Adipocyte (in vitro differentiated cells): ENCODE measurements at places on chromosomes 16 and 17.
A peak's percentile ranks its signal among the peaks of the same experiment; 100 is the strongest.

DNA sequence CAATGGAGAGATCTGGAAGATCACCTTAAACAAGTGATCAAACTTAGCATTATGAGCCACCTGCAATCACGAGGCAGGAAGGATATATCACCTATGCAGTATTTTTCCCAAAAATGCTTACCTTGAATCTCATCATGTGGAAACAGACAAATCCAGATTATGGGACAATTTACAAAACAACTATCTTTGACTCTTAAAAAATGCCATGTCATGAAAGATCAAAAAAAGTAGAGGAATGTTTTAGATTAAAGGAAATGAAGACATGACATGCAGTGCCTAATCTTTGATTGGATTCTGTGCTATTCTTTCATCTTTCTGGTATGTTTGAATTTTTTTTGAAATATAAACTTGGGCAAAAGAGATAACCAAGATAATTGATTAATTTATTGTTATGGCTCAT lies 95.9 kb downstream of the KPNA2 start:
- DNase-seq, result no peak

- no peak for DNase-seq
Observed at GRCh38 chr17:48603959-48604769, 622 bp downstream of the HOXB6 start.

DNA sequence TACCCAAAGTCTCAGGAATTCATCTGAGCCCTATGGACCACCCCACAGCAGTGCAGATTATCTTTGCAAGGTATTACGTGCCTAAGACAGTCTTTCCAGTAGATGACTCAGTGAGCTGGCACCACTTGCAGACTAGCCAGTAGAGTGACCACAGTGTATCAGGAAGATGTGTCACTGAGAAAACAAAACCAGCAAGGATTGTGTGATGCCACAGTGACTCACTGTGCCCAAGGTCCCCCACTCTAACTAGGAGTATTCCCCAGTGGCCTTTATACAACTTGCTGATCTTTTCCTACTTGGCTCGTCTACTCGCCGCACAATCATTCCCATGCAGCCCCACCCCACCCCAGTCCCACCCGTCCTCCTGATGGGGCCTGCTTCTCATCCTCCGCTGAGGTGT lies 26.8 kb upstream of the PRKCA start:
- DNase-seq, result peak; percentile 84

- DNase-seq, result no peak
Observed at GRCh38 chr17:32970281-32970680, 21.4 kb upstream of the SPACA3 start.

DNA sequence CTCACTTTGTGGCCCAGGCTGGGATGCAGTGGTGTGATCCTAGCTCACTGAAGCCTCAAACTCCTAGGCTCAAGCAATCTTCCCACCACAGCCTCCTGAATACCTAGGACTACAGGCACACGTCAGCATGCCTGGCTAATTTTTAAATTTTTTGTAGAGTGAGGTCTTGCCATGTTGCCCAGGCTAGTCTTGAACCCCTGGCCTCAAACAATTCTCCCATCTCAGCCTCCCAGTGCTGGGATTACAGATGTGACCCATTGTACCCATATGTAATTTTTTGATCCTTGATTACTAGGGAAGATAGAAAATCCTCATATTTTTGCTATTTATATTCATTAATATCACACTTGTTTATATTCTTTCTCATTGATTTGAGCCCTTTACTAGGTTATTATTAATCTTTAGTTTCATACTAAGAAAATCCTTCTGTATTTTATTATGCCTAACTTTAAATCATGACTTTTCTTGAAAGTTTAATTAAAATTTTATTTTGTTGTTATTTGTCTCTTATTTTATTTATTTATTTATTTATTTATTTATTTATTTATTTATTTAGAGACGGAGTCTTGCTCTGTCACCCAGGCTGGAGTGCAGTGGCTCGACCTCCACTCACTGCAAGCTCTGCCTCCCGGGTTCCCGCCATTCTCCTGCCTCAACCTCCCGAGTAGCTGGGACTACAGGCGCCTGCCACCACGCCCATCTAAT lies 75.4 kb downstream of the BCAS3 start:
- no peak for DNase-seq

DNA sequence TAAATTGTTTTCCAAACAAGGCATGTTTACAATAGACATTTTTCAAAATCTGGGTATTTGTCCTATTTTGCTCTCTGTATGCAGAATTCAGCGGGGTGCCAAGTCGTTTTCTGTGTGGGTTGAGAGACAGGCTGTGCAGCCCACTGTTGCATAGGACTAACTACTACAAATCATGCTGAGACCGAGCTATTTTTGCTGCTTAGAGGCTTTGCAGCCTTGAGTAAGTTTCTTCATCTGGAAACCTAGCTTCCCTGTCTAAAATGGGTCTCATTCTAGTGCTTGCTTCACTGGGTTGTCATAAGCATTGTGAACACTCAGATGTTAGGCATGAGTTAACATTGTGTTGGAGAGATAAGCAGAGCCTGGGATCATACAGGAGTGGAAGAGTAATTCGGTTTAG lies 1.3 kb downstream of the PRPSAP2 start:
- peak; percentile 61 for DNase-seq

- DNase-seq, result no peak
Observed at GRCh38 chr17:5773816-5774360, 189.6 kb upstream of the NLRP1 start.

DNA sequence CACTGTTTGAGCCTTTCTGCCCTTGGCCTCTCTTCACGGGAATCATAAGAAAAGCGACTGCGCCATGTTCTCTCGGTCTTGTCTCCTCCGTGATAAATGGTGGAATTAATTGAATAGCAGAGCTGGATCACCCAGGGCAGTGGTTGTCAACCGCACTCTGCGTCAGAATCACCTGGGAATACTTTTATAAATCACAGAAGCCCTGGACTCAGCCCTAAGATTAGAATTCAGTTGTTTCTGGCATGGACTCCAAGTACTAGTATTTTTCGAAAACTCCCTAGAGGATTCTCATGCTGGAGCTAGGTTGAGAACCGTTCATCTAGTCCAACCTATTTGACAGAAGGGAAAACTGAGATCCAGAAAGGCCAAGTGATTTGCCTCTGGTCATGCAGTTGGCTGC lies 64.1 kb downstream of the SPACA3 start:
- no peak for DNase-seq

- no peak for DNase-seq
Observed at GRCh38 chr16:87959391-87959990, 8.3 kb downstream of the BANP start.

GRCh38 chr17:62862251-62862650 lies 54.1 kb upstream of the MARCHF10 start:
- no peak for DNase-seq

DNA sequence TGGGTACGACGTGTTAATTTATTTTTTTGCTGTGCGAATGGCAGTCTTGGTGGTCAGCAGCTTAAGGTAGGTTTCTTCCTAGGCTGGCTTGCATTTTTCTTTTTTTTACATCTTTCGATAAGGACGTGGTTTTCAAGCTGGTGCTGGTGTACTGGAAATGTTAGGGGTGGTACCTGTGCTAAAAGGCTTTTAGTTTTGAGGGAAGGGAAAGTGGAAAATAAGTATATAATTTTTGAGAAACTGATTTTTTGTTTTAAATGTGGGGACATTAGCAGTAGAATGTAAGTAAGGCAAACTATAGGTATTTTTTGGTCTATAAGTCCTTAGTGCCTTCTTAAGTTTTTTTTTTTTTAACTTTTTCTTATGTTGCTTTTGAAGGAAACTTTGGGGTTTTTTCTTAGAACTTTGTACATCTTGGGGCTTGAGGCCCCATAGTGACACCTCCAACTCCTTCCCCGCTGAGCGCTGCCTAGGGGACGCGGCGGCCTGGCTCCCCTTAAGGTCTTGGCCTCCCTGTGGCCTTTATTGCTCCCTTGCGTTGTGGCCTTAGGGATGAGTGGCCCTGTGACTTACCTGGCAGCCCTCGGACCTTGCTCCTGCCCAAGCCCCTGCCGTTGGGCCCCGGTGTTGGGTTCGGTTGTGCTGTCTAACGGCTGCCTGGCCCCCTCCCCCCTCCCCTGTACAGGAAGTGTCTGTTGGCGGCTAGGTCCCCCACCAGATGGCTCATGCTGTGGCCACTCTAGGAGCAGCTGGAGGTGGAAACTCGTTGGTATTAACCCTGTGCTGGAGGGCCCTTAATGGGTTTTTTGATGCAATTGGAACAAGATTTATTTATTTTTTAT lies 88.0 kb upstream of the RPRML start:
- peak; percentile 94 for DNase-seq

- DNase-seq, result no peak
Observed at GRCh38 chr17:69231521-69231920, 2.9 kb upstream of the ABCA10 start.

DNA sequence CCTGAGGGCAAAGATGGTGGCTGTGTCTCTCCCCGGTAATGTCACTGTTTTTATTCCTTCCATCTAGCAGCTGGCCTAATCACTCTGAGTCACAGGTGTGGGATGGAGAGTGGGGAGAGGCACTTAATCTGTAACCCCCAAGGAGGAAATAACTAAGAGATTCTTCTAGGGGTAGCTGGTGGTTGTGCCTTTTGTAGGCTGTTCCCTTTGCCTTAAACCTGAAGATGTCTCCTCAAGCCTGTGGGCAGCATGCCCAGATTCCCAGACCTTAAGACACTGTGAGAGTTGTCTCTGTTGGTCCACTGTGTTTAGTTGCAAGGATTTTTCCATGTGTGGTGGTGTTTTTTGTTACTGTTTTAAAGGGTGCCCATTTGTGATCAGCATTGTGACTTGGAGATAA lies 5.5 kb upstream of the RAPGEFL1 start:
- DNase-seq, result no peak

DNA sequence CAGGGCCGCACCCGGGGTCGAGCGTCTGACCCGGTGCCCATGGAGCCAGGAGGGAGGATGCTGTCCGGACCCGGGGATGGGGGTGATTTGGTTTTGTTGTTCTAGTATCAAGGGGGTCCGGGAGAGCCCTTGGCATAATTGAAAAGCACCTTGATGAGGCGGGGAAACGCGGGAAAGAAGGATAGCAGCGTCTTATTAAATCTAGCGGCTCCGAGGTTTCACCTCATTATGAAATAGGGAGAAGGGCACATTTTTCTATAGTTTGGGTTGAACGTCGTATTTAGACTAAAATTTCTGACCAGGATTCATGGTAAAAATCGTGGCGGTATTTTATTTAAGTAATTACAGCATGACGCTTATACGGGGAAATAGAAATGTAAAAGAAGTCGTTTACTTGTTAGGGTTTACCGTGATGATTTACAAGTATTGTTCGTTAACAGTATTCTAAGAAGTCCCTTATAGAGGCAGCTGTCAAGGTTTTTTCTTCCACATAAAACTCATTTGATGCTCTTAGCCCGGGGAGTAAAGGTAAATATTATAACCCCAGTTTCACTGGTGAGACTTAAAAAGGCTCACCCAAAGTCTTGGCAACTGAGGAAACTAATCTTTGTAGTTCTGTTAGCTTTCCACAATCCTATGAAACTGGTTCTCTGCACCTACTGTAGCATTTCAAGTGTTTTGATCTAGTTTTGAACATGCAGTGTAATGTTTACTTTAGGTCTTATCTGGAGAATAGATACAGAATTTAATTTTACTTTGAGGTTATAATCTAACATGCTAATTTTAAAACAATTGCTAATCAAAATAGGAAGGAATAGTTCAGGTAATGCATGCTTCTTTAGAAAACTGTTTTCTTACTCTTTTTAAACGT lies 756 bp downstream of the LUC7L3 start:
- no peak for DNase-seq
